Liver (tissue), 10 donors: ENCODE measurements at places on chromosomes 2 and 18. TPM values are rescaled to one million over a fixed set of nuclear protein-coding genes. Genes with fewer than 3 reads are reported as not detected.
A peak's percentile ranks its signal among the peaks of the same experiment; 100 is the strongest.

The MC4R gene
- total RNA-seq = not detected

- no peaks in the 10 kb centered on the region for H3K36me3 ChIP-seq
- H3K4me1 ChIP-seq = no peaks in the 10 kb centered on the region
- no peak overlapping the region for H3K27ac ChIP-seq
- no peak overlapping the region for H3K4me3 ChIP-seq
- peaks cover 7% of the 10 kb centered on the region for H3K27me3 ChIP-seq
Observed at GRCh38 chr2:67165523-67165990, 231.6 kb upstream of the ETAA1 start.

DNA sequence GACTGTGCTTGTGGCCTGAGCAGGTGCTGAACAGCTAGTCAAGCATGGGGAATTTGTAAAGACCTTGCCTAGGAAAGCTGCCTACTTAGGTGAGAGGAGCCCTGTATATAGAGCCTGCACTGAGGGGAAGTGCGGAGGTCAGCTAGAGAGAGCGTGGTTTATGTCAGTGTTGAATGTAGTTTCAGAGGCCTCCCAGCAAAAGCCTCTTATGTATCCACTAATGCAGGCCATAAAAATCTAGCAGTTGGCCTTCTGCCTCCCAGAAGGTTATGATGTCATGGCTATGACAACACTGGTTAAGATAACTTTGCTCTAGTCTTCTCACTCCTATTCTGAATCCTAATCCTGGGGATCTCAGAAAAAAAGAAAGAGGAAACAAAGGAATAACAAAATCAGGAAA lies 88.9 kb downstream of the ASXL3 start:
- H3K27ac ChIP-seq = no peak overlapping the region
- peaks cover 14% of the 10 kb centered on the region for H3K4me1 ChIP-seq
- DNase-seq = no peak
- no peak overlapping the region for H3K4me3 ChIP-seq
- H3K27me3 ChIP-seq = no peaks in the 10 kb centered on the region

DNA sequence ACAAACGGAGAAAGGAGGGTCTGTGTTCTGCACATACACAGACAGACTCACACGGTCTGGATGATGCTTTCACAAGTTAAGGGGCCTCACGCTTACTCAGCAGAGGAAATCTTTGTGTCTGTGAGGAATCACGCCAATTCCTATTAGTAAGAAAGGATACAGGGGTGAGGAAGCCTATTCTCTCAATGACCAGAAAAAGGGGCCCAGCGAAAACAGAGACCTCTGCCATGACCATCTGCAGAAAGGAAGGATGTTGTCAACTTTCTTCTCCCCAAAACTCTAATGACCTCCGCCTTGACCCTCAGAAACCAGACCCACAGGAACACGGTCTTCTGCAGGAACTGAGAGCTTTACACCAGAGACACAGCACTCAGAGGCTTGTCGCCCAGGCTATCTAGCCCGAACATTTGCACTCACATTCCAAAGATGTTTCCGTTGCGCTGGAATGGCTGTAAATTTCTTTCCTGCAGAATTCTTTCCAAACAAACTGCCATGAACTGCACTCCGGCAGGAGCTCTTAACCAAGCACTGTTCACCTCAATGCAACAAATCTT lies 186.3 kb downstream of the TCF4 start:
- no peak for DNase-seq
- H3K36me3 ChIP-seq = no peaks in the 10 kb centered on the region
- no peaks in the 10 kb centered on the region for H3K27me3 ChIP-seq
- H3K27ac ChIP-seq = peak overlapping the region; percentile 14
- H3K4me1 ChIP-seq = no peaks in the 10 kb centered on the region

- no peak for DNase-seq
- no peak overlapping the region for H3K4me3 ChIP-seq
- no peak overlapping the region for H3K27ac ChIP-seq
- no peaks in the 10 kb centered on the region for H3K36me3 ChIP-seq
Observed at GRCh38 chr18:21084511-21085078, 27.0 kb downstream of the ROCK1 start.
